HFFc6 (cell line): ENCODE measurements at places on chromosomes 5 and 9. TPM values are rescaled to one million over a fixed set of nuclear protein-coding genes. Genes with fewer than 3 reads are reported as not detected.

Gene COL15A1
- total RNA-seq: 0.21 to 0.50 TPM (median 0.40 TPM) in 3 replicates

Gene MEIKIN
- total RNA-seq: not detected in 3 replicates

Gene GCNT4
- 3.9 to 9.9 TPM (median 4.9 TPM) in 3 replicates for total RNA-seq

Gene TPRN
- 11.0 to 18.1 TPM (median 14.0 TPM) in 3 replicates for total RNA-seq

Gene PDE6A
- not detected in 3 replicates for total RNA-seq

Gene DIPK1B
- total RNA-seq: not detected in 3 replicates

Gene PCDHB11
- 0.26 to 0.54 TPM (median 0.53 TPM) in 3 replicates for total RNA-seq

Gene TAS2R1
- total RNA-seq: 0.19 to 0.41 TPM in 2 of 3 replicates, not detected in the other

Gene MARCOL
- total RNA-seq: not detected in 3 replicates

Gene DPYSL3
- total RNA-seq: 41.9 to 56.7 TPM (median 56.1 TPM) in 3 replicates

Gene HNRNPAB
- total RNA-seq: 156 to 217 TPM (median 197 TPM) in 3 replicates
